ENCODE measurements at places on chromosomes 7 and 10.

DNA sequence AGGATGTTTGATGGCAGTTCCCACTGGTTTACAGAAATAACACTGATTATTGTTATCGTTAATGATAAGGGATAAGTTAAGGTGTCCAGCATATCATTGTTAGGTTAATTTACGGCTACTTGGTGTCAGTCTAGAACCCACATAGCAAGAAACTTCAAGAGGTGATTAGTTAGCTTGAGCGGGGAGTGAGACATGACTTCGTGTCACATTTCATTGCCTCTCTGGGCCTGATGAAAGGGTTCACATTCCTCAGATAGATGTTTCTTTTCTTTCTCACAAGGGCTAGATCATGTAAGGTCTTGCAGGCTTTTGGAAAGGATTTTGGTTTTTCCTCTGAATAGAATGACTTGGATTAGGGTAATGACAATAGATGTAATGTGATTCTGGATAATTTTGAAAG, 26.7 kb downstream of the WAC start:
- DNase-seq, result no peak

GRCh38 chr10:112098682-112099081, 84.9 kb downstream of the GPAM start:
- DNase-seq, result no peak

DNA sequence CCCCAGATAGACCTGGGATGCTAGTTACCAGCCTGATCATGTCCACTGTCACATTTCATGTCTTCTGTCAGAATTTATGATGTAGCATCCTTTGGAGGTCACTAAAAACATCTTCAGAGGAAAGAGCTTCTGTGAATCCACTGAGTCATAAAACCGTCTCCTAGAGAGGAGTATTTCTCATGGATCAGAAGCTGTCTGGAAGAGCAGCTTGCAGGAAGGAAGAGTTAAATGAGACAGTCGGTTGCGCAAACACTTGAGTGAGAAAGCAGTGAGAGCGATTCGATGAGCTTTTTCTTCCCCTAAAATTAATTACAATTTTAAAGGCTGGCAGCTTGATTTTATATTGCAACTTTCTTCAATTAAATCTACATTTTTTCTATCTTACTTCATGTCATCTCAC, 47.2 kb upstream of the WDR11 start:
- DNase-seq, result no peak

GRCh38 chr7:7581531-7582179, 15.0 kb downstream of the MIOS start:
- no peak for DNase-seq

GRCh38 chr10:47181052-47181849, 118.7 kb upstream of the GDF10 start:
- DNase-seq, result no peak

- peak; percentile 34 for DNase-seq
These were observed 58.9 kb downstream of the SH2D4B start for GRCh38 chr10:80596391-80597257.

DNA sequence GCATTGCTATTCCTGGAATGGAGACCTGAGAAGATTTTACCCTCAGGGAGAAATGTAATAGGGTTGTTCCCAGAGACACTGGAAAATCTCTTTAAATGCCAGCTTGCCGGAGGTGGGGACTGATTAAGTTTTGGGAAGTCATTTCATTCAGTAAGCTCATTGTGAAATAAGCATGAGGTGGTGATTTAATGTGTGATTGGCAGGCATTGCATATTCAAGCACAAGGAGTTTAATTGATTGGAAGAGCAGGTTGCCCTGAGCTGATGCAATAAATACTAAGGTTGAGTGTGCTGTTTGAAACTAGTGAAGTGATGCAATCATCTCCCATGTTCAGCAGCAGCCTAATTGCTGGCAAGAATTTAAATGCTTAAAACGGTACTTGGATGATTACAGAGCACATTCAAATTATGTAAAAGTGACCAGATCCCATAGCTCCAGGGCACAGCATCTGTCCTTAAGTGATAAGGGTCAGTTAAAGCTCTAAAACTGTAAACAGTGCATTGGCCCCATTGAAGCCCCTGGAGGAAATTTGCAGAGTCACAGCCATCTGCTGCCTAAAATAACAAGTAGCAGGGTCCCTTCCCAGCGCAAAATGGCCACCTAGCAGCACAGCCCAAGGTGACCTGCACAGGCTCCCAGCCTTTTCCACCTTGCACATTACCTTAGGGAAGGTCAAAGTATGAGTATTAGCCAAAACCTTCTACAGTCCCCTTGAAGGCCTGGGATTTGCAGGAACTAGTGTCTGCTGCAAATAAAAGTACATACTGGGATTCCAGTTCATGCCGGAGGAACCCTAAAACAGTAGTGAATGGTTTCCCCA, 92.1 kb downstream of the CCDC71L start:
- no peak for DNase-seq

GRCh38 chr7:130909161-130909836, 175.3 kb upstream of the KLF14 start:
- no peak for DNase-seq

GRCh38 chr10:54904833-54905232, 103.8 kb upstream of the PCDH15 start:
- DNase-seq, result no peak

DNA sequence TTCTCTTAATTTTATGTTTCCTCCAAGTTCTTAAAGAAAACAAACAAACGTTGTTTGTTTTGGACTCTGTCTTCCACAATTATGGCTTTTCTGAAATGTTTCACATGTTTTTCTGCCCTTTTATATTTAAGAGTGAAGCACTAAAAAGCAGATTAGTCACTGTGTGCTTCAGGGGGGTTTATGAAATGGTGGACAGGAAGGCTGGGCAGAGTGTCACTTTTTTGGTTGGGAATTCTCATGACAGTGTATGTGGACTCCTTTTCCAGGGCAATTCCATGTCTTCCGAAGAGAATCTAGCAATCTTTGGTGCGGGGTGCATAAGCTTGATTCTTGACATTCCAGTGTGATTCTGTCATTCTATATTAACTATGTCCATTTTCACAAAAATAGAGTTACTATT, 669.4 kb downstream of the PARD3 start:
- no peak for DNase-seq

- no peak for DNase-seq
These were observed 233.3 kb downstream of the SLC25A13 start for GRCh38 chr7:96088579-96088978.

GRCh38 chr10:129532838-129533237, 65.8 kb downstream of the MGMT start:
- DNase-seq, result no peak

GRCh38 chr10:66799474-66799873, 126.4 kb upstream of the LRRTM3 start:
- DNase-seq, result no peak

- DNase-seq, result no peak
These were observed 241.7 kb downstream of the BUB3 start for GRCh38 chr10:123395906-123396305.

- DNase-seq, result no peak
These were observed 693.3 kb downstream of the GRID1 start for GRCh38 chr10:85673270-85673669.

GRCh38 chr10:96651998-96652431, 65.2 kb upstream of the TM9SF3 start:
- DNase-seq, result peak; percentile 74

DNA sequence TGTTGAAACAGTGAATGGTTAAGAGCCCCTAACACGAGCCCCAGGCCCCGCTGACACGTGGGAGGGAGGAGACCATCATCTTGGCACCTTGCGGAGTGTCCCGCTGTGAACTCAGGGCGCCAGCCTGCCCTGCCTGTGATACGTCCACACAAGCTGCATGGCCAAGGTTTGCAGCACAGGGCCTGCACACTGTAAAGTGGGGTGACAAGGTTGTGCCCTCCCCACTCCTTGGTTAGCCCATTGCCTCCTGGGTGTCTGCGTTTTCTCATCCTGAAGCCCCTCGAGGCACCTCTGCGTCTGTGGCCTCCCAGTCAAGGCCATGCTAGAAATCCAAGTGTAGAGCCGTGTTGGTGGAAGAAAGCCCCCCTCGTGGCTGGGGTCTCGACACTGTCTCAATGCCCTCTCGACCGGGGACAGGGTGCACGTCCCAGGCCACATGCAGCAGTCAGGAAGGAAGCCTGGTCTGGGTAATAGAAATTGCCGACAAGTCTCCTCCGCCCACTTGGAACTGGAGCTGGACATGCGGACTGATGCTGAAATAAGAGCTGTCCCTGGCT, 192.1 kb downstream of the DNAJB6 start:
- DNase-seq, result no peak

DNA sequence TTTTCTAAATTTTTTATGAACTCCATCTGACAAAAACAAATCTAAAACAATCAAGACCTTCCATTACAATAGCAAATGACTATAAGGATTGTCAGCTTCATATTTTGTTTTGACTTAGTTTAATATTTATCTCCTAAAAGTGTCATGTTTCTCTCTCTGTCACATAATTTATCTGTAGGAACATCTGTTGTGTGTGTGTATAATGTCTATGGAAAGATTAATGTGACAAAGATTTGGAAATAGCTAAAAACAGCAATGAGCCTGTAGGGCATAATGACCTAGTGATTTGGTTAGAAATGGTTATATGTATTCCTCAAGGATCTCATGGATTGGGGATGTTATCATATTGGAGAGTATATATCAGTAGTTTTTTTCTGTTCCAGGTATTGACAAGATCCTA, 69.6 kb upstream of the MDFIC start:
- DNase-seq, result no peak

- DNase-seq, result peak; percentile 65
These were observed 60.4 kb upstream of the KCNIP2 start for GRCh38 chr10:101903827-101904550.

DNA sequence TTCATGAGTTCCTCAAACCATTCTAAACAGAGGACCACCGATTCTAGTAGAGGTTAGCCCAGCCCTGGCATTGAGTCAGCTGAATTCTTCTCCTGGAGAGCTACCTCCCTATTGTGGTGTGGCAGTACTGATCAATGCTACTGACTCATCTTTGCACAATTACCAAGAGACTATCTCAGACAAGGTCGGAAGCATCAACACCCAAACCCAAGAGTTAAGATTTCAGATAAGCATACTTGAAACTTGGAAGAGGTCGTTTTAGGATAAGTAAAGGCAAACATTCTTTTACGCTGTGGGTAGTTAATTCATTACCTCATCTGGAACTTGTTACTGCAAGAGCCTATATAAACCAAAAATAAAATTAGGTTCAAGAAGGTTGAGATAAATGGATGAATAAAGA, 154.6 kb upstream of the NRBF2 start:
- DNase-seq, result no peak

DNA sequence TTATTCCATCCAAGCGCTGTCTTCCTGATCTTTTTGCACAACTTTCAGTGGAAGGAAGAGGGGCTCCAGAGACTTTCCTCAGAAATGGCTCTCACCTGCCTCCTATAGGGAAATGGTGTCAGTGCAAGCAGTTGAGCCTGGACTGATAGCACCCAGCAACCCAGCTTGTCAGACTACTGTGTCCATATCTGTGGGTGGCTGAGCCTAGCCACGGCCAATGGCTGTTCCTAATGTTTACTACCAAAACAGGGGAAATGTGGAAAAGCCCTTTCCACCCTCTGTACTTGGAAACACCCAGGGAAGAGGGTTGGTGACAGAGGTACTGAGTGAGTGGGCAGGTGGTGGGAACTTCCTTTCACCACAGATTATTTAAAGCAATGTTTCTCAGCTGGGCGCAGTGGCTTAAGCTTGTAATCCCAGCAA, 4.3 kb upstream of the YKT6 start:
- DNase-seq, result peak; percentile 7

- no peak for DNase-seq
These were observed 6.2 kb downstream of the SFR1 start for GRCh38 chr10:104128214-104128613.

DNA sequence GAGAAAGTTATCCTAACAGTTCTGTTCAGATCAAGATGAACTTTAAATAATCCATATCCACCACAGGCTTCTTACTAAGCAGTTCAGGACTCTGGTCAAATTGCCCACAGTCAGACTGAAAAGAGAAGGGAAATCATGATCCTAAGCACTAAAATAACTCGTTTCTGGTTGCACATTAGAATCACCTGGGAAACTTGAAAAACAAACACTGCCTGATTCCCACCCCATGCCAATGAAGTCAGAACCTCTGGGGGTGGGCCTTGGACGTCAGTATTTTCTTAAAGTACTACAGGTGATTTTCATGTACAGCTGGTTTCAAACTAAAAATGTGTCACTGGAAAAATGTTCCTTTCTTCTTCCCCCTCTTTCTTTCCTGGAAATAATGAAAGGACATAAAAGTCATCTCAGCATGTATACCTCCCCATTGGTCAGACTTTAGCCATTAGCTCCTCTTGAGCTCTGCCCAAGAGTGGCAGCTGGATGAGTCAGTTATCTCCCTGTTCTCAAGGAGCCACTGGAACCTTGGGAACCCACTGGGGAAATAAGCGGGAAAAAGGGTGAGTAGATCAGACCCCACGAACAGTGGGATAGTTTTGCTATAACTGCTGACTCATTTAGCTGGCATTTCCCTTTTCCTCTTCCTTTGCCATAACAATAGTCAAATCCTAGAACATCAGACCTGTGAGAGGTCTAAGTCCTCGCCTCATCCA, 75.3 kb upstream of the IL6 start:
- no peak for DNase-seq

- DNase-seq, result no peak
These were observed 73.7 kb downstream of the EVX1 start for GRCh38 chr7:27316311-27316710.

DNA sequence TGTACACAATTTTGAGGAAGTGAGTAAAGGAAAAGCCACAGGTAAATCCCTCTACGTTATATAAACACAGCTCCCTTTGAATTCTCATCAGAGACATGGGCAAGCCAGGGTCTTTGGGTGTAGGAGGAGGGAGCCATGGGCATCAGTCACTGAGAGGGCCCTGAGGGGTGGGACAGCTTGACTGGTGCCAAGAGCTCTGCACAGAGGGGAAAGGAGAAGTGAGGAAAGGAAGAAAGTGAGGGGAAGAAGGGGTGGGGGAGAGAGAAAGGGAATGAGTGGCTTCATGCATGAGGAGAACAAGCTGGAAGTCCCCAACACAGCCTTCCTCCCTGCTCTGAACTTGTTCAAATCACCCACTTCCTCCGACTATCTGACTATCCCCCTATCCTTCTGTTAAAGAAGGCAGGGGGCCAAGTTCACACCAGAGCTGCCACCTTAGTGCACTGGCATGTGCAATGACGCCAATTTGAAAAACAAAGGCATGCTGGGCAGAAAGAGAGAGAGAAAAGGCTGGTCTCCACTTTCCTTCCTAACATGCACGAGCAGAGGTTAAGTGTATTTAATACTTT, 16.4 kb upstream of the RNF148 start:
- no peak for DNase-seq

- DNase-seq, result no peak
These were observed 171.1 kb upstream of the PHF14 start for GRCh38 chr7:10802526-10802925.

GRCh38 chr10:47381427-47382379, 2.4 kb downstream of the ZNF488 start:
- no peak for DNase-seq

GRCh38 chr10:68135362-68135761, 26.1 kb downstream of the MYPN start:
- no peak for DNase-seq

GRCh38 chr7:98990356-98990755, 112.0 kb downstream of the TRRAP start:
- DNase-seq, result no peak

GRCh38 chr10:47018026-47018735, 107.0 kb downstream of the PTPN20 start:
- no peak for DNase-seq

- DNase-seq, result no peak
These were observed 61.1 kb downstream of the EBLN1 start for GRCh38 chr10:22156750-22157149.

- DNase-seq, result no peak
These were observed 22.7 kb upstream of the IKZF1 start for GRCh38 chr7:50281680-50282445.
